Cerebellar nuclear complex (tissue), 1 donor: ENCODE measurements at places on chromosomes 4 and X.

DNA sequence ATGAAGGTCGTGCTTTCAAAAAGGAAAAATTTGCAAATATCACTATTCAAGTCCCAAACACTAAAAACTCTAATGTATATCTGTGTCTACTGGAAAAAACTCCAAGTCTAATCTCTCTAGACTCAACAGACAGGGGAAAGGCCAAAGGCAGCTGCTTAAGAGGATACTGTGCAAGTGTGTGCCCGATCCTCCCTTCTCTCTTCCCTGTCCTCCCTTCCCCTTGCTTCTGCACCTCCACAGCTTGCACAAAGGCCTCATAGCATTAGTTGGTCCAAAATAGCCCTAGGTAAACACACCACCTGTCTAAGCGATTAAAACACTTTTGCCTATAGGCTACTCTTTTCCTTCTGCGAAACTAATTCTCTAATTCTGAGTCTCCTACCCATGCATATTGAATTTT lies 10.6 kb downstream of the C4orf54 start:
- DNase-seq: no peak

- no peak for DNase-seq
Measured at GRCh38 chr4:6963139-6963611, 53.5 kb downstream of the TBC1D14 start.

DNA sequence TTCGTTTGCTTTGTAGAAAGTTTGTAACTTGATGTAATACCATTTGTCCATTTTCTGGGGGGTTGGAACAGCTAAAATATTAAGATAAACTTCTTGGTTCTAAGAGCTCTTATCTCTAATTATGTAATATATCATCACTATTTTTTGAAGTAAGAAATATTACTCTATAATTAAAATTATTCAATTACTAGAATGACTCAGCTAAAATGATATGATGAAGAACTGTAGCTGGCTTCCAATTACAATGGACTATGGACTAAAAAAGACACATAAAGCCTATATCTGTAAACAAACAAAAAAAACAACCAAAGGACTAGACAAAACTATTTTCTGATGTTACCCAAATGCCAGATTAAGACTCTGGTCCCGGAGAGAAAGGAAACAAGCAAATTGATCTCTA lies 569.4 kb downstream of the PCDH18 start:
- DNase-seq: no peak

DNA sequence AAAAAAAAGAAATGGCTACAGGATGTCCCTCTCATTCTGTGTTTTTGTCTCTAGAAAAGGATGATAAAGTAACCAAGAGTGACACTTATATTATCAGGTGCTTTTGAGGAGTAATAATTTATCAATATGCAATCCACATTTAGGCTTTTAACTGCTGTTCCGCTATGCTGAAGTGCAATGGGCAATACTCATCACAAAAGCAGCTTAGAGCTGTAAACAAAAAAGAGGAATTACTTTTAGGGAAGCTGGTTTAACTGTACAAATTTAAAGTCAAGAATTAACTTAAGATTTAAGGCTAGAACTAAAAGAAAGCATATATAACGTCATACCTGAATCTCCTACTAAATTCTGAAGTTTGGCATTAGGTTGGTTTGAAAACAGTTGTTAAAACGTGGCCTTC lies 93.5 kb upstream of the DDX3X start:
- no peak for DNase-seq

DNA sequence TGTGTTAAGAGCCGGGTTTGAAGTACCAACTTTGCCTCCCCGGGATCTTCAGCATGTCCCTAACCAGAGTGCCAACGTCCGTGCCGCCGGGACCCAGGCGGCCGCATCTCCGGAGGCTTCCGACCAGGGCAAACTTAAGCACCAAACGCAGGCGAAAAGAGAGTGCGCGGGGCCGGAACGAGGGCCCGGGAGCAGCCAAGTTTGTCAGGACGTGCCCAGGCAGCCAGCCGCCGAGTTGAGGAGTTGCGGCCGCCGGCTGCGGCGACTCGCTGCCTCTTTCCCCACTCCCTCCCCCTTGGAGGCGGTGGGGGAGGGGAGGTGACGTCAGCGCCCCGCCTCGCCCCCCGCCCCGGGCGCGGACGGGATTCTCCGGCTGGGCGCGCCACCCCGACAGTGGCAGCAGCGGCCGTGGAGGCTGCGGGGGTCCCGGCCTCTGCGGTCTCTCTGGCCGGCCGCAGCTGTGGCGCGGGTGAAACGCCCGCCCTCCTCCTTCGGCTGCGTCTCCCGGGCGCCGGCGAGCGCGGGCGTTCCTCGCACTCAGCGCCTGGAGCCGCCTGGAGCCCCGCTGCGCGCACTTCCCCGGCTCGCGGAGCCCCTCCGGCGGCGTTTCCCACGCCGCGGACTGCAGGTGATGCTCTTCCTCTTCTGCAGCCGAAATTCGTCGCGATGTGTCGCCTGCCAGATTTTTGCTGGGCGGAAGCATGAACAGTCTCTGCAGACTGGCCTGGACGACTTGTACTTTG lies 2.9 kb upstream of the FAT1 start:
- no peak for DNase-seq

GRCh38 chrX:133726211-133726630 lies 259.2 kb downstream of the GPC3 start:
- no peak for DNase-seq

GRCh38 chrX:70970482-70970995 lies 39.6 kb upstream of the SLC7A3 start:
- DNase-seq: no peak
